ENCODE measurements at places on chromosomes 4 and X. TPM values are rescaled to one million over a fixed set of nuclear protein-coding genes. Genes with fewer than 3 reads are reported as not detected.

Gene SH3BGRL
- polyA plus RNA-seq, result 43.6 TPM

Gene GPM6B
- 1.2 TPM for polyA plus RNA-seq

- DNase-seq, result no peak
These were observed 35.3 kb downstream of the HPGDS start for GRCh38 chr4:94307231-94307871.

Gene SPANXN4
- polyA plus RNA-seq, result not detected
